ENCODE measurements at places on chromosomes 7 and 10.
A peak's percentile ranks its signal among the peaks of the same experiment; 100 is the strongest.

- DNase-seq: no peak
These were observed 492.4 kb upstream of the SORCS1 start for GRCh38 chr10:107656932-107657331.

DNA sequence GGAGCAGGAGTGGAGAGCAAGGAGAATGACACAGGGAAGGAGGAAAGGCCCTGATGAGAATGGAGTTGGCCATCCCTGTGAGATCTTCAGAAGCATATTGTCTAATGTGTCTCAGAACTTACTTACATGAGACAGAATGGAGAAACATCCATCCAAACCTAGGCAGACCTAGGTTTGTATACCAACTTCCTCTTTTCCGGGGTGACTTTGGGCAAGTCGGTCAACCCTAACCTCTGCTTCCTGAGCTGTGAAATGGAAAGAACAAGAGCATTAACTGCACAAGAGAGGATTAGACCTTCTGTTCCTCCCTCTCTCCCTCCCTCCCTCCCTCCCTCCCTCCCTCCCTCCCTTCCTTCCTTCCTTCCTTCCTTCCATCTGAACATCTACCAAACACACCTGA lies 4.5 kb downstream of the GHRHR start:
- no peak for DNase-seq

DNA sequence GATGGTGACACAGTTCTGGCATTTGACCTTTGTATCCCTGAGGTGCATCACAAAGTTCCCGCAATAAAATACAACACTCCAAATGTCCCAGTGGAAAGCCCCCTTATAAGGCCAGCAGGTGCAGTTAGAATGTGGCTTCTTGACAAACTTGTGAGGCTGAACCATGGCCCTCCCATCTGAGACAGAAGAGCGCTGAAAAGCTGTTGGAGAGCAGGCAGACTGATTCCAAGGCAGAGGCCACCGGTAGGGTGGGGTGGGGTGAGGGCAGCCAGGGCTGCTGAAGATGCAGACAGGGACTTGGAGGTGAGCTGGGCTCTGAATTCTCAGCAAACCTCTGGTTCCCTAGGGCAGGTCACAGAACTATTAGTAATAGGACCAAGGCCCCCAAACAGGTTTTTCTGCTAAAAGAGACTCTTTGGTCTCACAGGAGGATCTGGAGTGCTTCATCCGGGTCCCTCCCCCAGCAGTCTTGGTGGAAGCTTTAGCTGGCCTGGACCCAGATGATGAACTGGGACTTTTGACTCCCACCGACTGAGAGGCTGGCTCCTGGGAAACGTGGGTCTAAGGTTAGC lies 15.6 kb upstream of the CHST3 start:
- DNase-seq: no peak

DNA sequence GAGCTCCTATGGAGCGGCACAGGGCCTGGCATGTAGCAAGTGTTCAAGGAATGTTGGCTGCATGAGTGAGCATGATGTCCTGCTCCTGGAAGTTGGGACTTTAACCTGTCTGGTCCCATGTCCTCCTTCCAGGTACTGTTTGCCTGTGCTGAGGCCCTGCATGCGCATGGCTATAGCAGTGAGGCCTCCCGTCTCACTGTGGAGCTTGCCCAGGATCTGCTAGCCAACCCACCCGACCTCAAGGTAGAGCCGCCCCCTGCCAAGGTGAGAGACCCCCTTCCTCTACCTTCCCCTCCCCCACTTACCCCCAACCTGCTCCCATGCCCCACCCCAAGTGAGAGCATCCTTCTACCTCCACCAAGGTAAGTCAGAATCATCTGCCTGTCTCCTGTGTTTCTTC lies 8.1 kb downstream of the ZSWIM8 start:
- no peak for DNase-seq

DNA sequence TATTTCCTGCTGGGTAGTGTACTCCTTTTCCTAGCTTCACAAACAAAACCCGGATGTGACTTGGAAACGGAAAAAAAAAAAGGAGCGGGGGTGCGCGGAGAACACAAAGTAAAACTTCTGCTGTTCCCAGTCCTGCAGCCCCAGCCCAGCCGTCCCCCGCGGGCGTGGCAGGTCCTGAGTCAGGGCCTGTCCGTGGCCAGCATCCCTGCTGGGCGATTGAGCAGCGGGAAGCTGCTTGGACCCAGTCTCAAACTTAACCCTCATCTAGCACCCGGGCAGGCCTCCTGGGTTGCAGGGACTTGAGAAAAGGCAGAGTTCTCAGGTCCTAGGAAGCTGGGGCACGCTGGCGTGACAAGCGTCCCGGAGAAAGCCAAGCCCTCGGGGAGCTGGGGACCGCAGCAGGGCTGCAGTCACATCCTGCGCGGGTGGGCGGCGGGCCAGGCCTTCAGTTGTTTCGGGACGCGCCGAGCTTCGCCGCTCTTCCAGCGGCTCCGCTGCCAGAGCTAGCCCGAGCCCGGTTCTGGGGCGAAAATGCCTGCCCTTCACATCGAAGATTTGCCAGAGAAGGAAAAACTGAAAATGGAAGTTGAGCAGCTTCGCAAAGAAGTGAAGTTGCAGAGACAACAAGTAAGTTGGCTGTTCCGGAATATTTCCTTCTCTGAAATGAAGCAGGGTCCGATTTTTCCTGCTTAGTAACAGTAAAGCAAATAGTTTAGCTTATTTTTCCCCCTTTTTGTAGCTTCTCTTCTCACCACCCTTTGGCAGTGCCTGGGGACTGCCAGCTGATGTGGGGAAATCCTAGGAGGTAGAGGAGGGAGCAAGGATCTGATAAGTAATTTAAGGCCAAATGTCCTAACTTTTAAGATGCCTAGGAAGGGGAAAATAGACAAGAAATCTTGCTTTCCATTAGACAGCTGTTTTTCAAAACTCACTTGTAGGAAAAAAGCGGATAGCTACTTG lies at the start of gene GNG11:
Gene GNG11, plus strand, starts transcription at position 129 of the 960 bp plus-strand sequence. Its CDS starts 403 bp downstream, at position 532.
- DNase-seq: peak; percentile 10

DNA sequence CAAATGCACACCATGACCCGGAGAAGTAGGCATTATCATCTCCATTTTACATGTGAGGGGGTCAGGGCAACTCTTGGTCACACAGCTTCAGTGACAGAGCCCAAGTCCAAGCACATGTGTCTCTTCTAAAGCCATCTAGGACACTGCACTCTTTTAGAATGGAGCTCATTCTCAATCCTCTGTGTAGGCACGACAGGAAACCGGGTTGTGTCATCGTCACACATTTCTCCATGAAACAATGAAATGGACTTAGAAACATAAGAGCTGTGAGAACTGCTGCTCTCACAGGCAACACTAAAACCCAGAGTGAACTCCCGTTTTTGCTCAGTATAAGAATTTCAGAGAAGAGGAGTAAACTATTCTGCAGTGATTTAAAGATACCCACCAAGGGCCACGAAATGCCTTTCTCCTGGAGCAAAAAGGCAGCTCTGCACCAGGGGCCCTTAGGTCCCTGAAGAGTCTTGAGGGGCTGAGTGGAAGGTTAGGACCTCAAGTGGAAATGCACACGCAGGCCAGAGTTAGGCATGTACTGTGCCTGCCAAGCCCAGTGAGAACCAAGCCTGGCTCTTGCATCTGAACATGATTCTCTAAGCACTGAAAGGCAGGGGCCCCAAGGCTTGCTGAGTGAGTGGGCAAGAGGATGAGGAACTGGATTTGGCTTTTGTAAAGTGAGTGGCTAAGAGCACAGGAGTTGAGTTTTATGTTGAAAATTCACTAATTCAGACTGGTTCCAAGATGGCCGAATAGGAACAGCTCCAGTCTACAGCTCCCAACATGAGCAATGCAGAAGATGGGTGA lies 13.3 kb downstream of the ALOX5 start:
- no peak for DNase-seq

DNA sequence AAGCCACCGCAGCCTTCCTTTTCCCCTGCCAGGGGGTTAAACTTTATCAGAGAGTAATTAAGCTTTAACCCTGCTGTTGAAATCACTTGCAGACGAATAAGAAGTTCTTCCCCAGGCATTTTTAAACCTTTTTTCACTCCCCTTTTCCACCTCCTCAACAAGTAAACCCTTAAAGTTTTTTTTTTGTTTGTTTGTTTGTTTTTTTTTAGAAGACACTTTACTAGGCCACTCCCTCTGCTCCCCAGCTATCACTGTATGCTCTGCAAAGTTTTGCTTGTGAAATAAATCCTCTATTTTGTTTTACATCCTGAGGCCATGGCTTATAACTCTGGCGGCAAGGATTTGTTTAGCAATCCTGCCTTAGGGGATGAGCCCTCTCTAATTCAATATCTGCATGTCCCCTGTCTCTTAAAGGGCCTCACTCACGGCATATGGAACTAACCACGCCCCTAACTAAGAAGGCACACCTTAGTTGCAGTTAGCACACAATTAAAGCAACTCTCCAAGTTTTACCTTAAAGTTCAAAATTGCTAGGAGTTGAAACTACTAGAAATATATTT lies 1354.7 kb upstream of the LRRTM3 start:
- DNase-seq: no peak

DNA sequence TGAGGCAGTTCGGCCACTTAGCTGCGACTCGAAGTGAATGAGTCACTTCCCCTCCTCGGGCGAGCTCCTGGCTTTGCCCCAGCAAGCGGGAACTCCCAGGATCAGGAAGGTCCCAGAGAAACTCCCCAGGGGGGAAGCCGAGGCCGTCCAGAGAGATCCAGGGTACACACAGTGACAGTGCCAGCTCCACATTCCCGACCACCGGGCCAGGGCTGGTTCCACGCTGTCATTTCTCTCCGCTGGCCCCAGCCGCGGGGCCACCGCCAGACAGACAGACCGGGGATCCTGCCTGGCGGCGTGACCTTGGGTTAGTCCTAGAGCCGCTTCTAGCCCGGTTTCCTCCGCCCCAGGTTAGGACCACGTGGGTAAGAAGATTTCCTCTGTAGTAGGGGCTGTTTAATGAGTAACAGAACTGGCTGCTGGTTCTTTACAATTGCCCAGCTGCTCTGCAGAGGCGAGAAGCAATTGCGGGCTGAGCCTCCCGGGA lies 463 bp upstream of the UPP1 start:
- DNase-seq: peak; percentile 45

GRCh38 chr10:89037096-89037495 lies 46.5 kb downstream of the FAS start:
- DNase-seq: no peak

GRCh38 chr10:132716691-132717490 lies 69.1 kb downstream of the NKX6-2 start:
- DNase-seq: no peak

GRCh38 chr7:94434042-94434441 lies 39.3 kb downstream of the COL1A2 start:
- DNase-seq: no peak

DNA sequence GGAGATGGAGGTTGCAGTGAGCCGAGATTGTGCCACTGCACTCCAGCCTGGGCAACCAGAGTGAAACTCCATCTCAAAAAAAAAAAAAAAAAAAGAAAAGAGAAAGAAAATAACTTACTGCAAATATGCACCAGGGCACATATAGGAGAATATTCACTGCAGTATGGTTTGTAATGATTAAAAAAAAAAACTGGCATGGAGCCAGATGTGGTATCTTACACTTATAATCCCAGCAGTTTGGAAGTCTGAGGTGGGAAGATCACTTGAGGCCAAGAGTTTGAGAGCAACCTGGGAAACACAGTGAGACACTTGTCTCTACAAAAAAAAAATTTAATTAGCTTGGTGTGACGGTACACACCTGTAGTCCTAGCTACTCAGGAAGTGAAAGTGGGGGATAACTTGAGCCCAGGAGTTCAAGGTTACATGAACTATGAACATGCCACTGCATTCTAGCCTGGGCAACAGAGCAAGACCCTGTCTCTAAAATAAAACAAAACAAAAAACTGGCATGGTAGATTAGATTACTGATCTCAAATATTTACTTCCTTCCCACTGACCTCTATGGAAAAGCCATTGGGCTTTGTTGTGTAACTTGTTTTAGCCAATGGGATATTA lies 85.6 kb downstream of the MICU1 start:
- no peak for DNase-seq

- DNase-seq: no peak
These were observed 162.1 kb downstream of the TSPAN12 start for GRCh38 chr7:120695848-120696247.

DNA sequence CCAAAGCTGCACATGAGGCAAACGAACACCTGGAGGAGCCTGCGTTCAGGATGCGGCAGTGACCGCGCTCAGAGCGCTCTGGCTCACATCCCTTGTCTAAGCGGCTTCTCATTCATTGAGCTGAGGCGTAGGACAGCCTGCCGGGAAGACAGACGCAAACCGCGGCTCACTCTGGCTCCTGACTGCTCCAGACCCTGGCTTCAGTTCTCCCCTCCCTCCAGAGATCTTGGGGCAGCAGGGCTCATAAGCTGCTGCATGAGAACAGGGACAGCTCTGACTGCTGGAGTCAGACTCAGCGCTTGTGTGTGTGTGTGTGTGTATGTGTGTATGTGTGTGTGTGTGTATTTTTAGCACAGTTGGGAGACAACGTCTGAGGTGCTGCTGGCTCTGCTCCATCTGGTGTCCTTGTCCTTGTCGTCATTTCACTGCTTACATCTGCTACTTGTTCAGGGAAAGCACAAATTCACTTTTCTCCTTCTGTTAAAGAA lies 15.8 kb upstream of the LYZL2 start:
- DNase-seq: peak; percentile 23

- no peak for DNase-seq
These were observed 156.0 kb downstream of the GLI3 start for GRCh38 chr7:42080841-42081586.

- DNase-seq: no peak
These were observed 12.1 kb downstream of the MYOZ1 start for GRCh38 chr10:73629165-73629564.

- peak; percentile 5 for DNase-seq
These were observed 156.8 kb downstream of the FRMD4A start for GRCh38 chr10:14173706-14174594.

DNA sequence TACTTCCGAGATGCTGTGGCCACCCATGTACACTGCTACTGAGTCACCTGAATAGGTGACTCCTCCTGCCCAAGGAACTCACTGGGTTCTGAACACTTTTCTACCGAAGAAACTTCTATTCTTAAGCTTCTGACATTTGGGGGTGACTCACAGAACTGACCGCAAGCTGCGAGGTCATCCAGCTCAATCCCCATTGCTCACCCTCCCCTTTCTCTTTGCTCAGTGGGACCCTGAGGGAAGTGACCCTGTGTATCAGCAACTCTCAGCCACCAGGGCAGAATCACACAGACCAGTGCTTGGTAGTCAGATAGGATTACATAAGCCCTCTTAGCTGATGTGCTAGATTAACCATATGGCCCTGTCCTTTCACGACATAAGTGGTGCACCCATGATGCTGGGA lies 46.3 kb downstream of the INSYN2A start:
- DNase-seq: no peak

GRCh38 chr10:124650263-124650662 lies 93.9 kb downstream of the FAM53B start:
- DNase-seq: no peak

GRCh38 chr7:144768633-144769032 lies 67.2 kb downstream of the TPK1 start:
- DNase-seq: no peak

DNA sequence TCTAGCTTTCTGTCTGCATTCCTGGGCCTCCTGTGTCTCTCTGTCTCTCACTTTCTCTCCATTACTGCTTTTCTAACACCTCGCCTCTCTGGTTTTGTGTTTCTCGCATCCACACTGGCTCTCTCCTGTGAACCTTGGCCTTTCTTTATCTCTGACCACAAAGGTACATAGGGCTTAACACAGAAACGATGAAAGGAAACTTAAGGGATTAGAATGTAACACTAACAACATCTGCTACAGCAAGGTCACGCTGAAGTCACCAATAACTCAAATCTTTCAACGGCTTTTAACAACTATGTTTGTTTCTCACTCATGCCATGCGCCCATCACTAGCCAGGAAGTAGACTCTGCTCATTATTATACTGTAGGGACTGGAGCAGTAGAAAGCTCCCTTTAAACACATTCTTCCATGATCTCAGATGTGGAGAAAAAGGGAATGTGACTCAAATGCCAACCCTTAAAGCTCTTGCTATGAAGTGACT lies 9.3 kb upstream of the OR6V1 start:
- DNase-seq: no peak

All from DMS79 treated with DMSO at 0.1 percent for 48 hours (cell line).